ENCODE measurements at places on chromosomes 11 and 22. TPM values are rescaled to one million over a fixed set of nuclear protein-coding genes. Genes with fewer than 3 reads are reported as not detected.
A peak's percentile ranks its signal among the peaks of the same experiment; 100 is the strongest.

Gene PCNX3
- 105 TPM for total RNA-seq

- DNase-seq: no peak
- no peaks in the 10 kb centered on the region for H3K36me3 ChIP-seq
- no peak overlapping the region for H3K4me3 ChIP-seq
- no peaks in the 10 kb centered on the region for H3K27me3 ChIP-seq
- no peak overlapping the region for H3K27ac ChIP-seq
These were observed 23.0 kb upstream of the ZDHHC13 start for GRCh38 chr11:19093976-19094375.

DNA sequence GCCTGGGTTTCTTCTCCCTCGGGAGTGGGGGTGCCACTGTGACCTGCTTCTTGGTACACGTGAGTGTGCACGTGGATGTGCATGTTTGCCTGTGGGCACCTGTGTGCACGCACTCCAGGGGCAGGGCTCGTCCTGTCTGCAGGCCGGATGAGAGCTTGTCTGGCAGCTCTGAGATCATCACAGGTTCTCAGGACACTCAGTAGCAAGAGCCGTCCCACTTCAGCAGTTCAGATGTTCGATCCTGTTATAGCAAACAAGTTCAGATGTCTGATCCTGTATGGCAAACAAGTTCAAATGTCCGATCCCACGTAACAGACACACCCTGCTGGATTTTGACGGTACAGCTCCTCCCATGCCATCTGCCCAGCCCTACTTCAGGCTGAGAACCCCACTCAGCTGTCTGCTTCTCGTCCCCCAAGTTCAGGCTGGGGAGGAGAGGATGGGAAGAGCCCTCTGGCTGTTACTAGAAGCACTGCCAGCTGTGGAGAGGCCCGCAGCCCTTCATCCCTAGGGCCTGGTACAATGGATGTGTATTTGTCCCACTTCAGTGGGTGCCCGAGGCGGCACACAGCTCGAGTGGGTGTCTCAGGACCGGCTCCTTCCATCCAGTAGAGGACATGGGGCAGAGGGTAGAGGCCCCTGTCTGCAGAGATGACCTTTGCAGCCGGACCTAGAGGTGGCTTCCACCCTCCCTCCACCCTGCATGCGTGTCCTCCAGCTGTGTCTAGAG, 1126.9 kb downstream of the BRD1 start:
- H3K4me1 ChIP-seq: no peaks in the 10 kb centered on the region
- no peak for DNase-seq
- H3K36me3 ChIP-seq: no peaks in the 10 kb centered on the region
- no peak overlapping the region for H3K27ac ChIP-seq
- H3K4me3 ChIP-seq: no peak overlapping the region

Gene PARVG
- total RNA-seq: 130 TPM

Gene NLRP6
- 2.3 TPM for total RNA-seq

Gene KRTAP5-2
- not detected for total RNA-seq

Gene MS4A12
- total RNA-seq: not detected

- H3K27me3 ChIP-seq: no peaks in the 10 kb centered on the region
- no peaks in the 10 kb centered on the region for H3K36me3 ChIP-seq
- peak overlapping the region; percentile 37 for H3K27ac ChIP-seq
- no peak for DNase-seq
These were observed 7.2 kb downstream of the RAB36 start for GRCh38 chr22:23152238-23153114.

DNA sequence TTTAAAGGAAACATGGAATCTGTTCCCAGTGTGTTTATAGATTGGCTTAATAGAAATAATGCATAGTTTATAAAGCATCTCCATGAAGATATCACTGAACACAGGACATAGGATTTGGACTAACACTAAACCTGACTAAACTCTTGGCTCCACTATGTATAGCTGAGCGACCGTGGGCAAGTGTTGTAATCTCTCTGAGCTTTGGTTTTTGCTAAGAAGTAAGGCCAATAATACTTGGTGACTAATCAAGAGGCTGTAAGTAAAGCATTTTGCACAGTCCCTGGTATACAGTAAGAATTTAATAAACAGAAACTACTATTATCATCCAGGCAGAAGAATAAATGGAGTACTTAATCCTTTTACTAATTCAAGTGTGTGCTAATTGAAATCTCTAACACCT, 125.5 kb upstream of the MTMR2 start:
- H3K4me3 ChIP-seq: no peak overlapping the region
- no peaks in the 10 kb centered on the region for H3K36me3 ChIP-seq
- H3K27ac ChIP-seq: no peak overlapping the region
- H3K4me1 ChIP-seq: no peaks in the 10 kb centered on the region

- no peak overlapping the region for H3K4me3 ChIP-seq
- H3K27me3 ChIP-seq: no peaks in the 10 kb centered on the region
- H3K36me3 ChIP-seq: peaks cover 3% of the 10 kb centered on the region
- H3K4me1 ChIP-seq: no peaks in the 10 kb centered on the region
- no peak overlapping the region for H3K27ac ChIP-seq
These were observed 24.0 kb downstream of the TRIM66 start for GRCh38 chr11:8658321-8659057.

Gene KDELR3
- total RNA-seq: 0.25 TPM

Gene TIMP3
- total RNA-seq: 0.12 TPM

DNA sequence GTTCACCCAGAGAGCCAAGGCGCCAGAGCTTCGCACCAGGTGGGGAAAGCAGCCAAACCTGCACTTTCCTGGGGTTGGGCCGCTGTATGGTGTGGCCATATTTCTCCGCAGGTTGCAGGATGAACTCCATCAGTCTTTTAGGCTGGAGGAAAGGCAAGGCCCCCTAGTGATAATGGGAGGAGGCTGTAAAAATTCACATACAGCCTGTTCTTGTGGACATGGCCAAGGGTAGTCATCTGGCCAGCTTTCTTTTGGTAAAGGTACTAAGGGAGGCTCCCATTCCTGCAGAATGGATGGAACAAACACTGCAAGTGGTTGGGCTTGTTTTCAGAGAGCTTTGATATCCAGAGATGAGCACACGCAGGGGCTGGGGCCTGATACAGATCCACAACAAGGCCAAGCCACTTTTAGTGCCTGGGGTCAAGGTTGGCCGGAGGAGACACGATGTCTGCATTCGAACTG, 29.6 kb downstream of the C22orf31 start:
- no peak overlapping the region for H3K27ac ChIP-seq
- DNase-seq: no peak
- H3K4me3 ChIP-seq: no peak overlapping the region
- H3K4me1 ChIP-seq: peaks cover 25% of the 10 kb centered on the region

- H3K36me3 ChIP-seq: no peaks in the 10 kb centered on the region
- peaks cover 13% of the 10 kb centered on the region for H3K4me1 ChIP-seq
- no peak overlapping the region for H3K4me3 ChIP-seq
These were observed 68.7 kb downstream of the PRR5L start for GRCh38 chr11:36364551-36365325.

GRCh38 chr22:20572132-20572802, 64.9 kb downstream of the MED15 start:
- H3K4me1 ChIP-seq: peaks cover 83% of the 10 kb centered on the region
- no peak for DNase-seq
- peaks cover 71% of the 10 kb centered on the region for H3K36me3 ChIP-seq

Gene EIF4G2
- total RNA-seq: 820 TPM

Gene CHRM1
- total RNA-seq: not detected

- no peaks in the 10 kb centered on the region for H3K27me3 ChIP-seq
- DNase-seq: no peak
- H3K4me3 ChIP-seq: no peak overlapping the region
- H3K36me3 ChIP-seq: no peaks in the 10 kb centered on the region
- H3K4me1 ChIP-seq: peaks cover 5% of the 10 kb centered on the region
These were observed 47.7 kb upstream of the DKK3 start for GRCh38 chr11:12056119-12056518.

- no peak for DNase-seq
- H3K4me1 ChIP-seq: no peaks in the 10 kb centered on the region
- H3K36me3 ChIP-seq: no peaks in the 10 kb centered on the region
- H3K27ac ChIP-seq: no peak overlapping the region
- no peak overlapping the region for H3K4me3 ChIP-seq
These were observed 2.3 kb upstream of the FOLR1 start for GRCh38 chr11:72189455-72190250.

DNA sequence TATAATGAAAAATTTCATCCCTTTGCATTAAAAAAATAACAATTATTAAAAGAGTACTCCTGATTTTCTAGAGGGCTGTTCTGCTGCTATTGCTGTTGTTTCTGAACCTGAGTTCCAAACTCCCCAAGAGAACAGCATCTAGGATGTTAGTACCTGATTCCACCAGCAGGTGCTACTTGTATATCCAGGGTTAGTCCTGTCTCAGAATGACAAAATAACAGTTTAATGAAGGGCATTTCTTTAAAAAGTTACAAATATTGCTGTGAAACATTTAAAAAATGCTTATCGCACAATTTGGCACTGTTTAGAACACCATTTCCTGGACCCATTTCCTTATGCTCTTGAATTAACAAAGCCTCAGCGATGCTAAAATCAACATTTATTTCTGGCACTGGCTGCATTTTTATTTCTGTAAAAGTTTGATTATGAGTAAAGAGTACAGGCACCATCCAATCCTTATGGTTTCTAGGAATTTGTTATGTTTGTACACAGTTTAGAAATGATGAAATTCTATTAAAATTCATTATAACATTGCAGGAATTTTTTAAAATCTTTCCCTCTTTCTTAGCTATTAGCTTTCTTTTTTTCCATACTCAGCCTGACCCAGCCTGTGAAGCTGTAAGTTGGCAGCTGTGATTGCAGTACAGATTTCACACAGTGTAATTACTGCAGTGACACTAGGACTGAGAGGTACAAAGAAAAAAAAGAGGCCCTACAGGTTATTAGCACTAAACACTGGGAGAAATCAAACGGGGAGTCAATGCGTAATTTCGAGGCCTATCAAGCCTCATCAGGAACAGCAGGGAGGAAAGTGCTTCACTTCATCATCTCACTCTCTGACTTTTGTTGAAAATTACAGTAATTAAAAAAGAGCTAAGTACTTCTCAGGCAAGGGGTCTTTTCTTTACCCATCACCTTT, 208.8 kb downstream of the DCDC1 start:
- H3K4me1 ChIP-seq: no peaks in the 10 kb centered on the region
- no peak overlapping the region for H3K4me3 ChIP-seq
- H3K36me3 ChIP-seq: no peaks in the 10 kb centered on the region
- H3K27me3 ChIP-seq: no peaks in the 10 kb centered on the region
- DNase-seq: no peak
- no peak overlapping the region for H3K27ac ChIP-seq

Gene P2RY2
- 0.27 TPM for total RNA-seq

Gene UBQLNL
- total RNA-seq: 1.3 TPM

Gene BTBD18
- total RNA-seq: not detected

GRCh38 chr11:119990309-119991021, 147.4 kb downstream of the TRIM29 start:
- no peak for DNase-seq
- no peaks in the 10 kb centered on the region for H3K4me1 ChIP-seq
- no peak overlapping the region for H3K4me3 ChIP-seq

- peak; percentile 62 for DNase-seq
- H3K4me1 ChIP-seq: peaks cover 20% of the 10 kb centered on the region
- no peak overlapping the region for H3K4me3 ChIP-seq
These were observed 26.2 kb downstream of the TCP11L1 start for GRCh38 chr11:33065445-33066178.

Gene C11orf52
- total RNA-seq: not detected

DNA sequence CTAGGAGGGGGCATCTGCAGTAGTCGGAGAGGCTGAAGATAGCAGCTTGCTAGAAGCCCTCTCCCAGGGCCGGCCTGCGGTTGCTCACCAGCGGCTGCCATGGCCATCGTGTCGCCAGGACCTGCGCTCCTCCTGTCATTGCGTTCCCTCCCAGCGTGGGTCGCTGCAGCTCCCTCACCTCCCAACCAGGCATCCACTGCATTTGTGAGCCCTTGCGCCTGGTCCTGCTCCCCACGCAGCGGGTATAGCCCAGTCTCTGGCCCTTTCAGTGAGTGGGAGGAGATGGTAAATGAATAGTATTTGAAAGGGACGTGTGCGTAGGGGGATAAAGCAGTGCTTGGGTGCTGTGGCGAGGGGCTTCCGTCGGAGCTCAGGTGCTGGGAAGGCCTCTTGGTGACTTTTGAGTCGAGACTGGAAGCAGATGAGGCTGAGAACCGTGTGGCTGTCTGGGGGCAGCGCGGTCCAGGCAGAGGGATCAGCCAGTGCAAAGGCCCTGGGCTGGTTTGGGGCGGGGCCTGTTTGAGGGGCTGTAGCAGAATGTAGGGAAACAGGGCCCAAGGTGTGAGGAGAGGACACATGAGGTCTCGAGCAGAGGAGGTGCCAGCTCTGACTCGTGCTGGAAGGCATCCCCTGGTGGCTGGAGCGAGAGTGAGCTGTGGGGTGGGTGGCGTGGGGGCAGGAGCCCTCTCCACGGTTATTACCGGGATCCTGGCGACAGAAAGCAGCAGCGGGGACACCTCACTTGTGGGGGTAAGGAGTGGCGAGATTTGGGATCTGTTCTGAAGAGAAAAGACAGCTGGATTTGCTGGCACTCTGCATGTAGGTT, 39.3 kb downstream of the LRP5 start:
- H3K27ac ChIP-seq: no peak overlapping the region
- no peaks in the 10 kb centered on the region for H3K36me3 ChIP-seq
- H3K4me3 ChIP-seq: no peak overlapping the region
- no peaks in the 10 kb centered on the region for H3K27me3 ChIP-seq
- H3K4me1 ChIP-seq: no peaks in the 10 kb centered on the region

Gene CCDC188
- total RNA-seq: 0.64 TPM

- no peaks in the 10 kb centered on the region for H3K36me3 ChIP-seq
- DNase-seq: no peak
- H3K27ac ChIP-seq: no peak overlapping the region
- no peak overlapping the region for H3K4me3 ChIP-seq
- H3K4me1 ChIP-seq: peaks cover 4% of the 10 kb centered on the region
These were observed 11.7 kb upstream of the KAT5 start for GRCh38 chr11:65700399-65700798.

- no peak overlapping the region for H3K27ac ChIP-seq
- no peak for DNase-seq
- no peaks in the 10 kb centered on the region for H3K4me1 ChIP-seq
These were observed 1206.6 kb upstream of the RAG2 start for GRCh38 chr11:37804666-37805065.

- no peaks in the 10 kb centered on the region for H3K27me3 ChIP-seq
- H3K4me1 ChIP-seq: peaks cover 12% of the 10 kb centered on the region
- H3K36me3 ChIP-seq: no peaks in the 10 kb centered on the region
- DNase-seq: peak; percentile 70
- no peak overlapping the region for H3K4me3 ChIP-seq
These were observed 40.1 kb upstream of the CLMP start for GRCh38 chr11:123235117-123235655.

DNA sequence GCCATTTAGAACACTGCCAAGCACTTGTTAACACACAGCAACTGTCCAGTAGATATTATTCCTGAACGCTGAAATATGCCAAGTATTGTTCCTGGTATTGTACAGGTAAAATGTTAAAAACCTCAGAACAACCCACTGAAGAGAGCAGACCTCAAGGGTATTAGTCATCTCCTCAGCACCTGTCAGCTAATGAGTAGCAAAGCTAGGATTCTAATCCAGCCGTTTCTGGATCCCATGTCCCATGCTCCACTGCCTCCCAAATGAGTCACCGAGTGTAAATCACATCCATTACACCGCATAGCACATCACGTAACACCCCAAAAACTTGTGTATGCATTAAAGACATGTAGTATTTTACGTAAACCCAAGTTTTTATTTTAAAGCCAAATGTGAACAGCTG, 705.4 kb upstream of the TENM4 start:
- H3K27ac ChIP-seq: no peak overlapping the region
- H3K36me3 ChIP-seq: no peaks in the 10 kb centered on the region
- no peaks in the 10 kb centered on the region for H3K27me3 ChIP-seq
- DNase-seq: no peak
- no peaks in the 10 kb centered on the region for H3K4me1 ChIP-seq

- peaks cover 15% of the 10 kb centered on the region for H3K4me1 ChIP-seq
- no peaks in the 10 kb centered on the region for H3K36me3 ChIP-seq
- no peaks in the 10 kb centered on the region for H3K27me3 ChIP-seq
- H3K4me3 ChIP-seq: no peak overlapping the region
- H3K27ac ChIP-seq: no peak overlapping the region
These were observed 12.6 kb downstream of the RAB36 start for GRCh38 chr22:23157560-23158515.

All from natural killer cell (primary cell).